ENCODE measurements at places on chromosomes 6 and 20.

GRCh38 chr20:971346-971745, 30.8 kb downstream of the RSPO4 start:
- no peak for DNase-seq

- DNase-seq, result no peak
Observed at GRCh38 chr20:12999201-12999600, 9.6 kb upstream of the SPTLC3 start.

DNA sequence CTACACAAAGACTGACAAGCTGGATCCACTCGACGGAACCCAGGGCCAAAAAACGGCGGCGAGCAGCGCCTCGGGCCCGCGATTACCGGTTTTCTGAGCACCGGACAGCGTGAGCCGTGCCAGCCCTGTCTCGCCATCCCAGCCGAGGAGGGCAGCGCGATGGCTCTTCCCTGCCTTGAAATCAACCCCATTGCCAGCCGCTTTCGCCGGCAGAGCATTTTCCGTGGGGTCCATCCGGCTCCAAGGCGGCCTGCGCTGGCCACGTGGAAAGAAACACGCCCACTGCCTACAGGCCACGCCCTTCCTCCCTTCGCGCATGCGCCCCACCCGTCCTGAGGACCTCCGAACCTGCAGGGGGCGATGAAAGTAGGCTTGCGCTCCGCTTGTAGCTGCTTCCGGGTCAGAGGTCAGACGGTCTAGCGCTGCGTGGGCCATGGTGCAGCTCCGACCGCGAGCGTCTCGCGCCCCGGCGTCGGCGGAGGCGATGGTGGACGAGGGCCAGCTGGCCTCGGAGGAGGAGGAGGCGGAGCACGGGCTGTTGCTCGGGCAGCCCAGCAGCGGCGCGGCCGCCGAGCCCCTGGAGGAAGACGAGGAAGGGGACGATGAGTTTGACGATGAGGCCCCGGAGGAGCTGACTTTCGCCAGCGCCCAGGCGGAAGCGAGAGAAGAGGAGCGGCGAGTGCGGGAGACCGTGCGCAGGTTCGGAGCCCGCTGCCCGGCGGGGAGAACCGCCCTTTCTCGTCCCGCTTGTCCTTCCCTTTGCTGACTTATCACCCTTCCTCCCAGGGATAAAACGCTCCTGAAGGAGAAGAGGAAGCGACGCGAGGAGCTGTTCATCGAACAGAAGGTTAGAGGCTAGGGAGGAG, at the start of gene NOL7:
Gene NOL7 (plus strand): TSS at position 410 of the 866 bp plus-strand sequence. CDS start 24 bp downstream, at position 434.
- peak; percentile 99 for DNase-seq

DNA sequence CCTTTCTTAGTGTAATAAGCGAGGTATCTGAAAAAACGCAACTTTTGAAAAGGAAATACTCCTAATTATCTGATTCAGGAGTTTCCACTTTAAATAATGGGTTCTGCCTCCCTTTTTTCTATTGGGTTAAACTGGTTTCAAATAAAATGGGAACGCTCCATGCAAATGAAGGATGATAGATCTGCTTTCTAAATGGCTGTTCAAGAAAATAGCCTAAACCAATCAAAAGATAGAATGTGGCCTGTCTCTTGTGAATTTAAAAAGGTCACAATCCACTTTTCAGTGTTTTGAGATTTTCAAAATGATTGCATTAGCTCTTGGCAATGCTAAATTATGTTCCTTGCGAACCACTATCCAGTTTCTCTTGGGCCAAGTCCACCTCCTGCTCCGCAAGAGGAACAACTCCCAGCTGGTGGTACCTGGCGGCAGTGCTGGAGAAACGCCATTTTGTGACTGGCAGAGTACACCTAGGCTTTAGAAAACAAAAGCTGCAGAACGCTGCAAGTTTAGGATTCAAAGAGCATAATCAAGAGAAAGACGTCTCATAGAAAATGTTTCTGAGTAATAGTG, 56.7 kb downstream of the TRIM38 start:
- DNase-seq, result no peak

- DNase-seq, result no peak
Observed at GRCh38 chr6:124223611-124224345, 420.1 kb downstream of the NKAIN2 start.

DNA sequence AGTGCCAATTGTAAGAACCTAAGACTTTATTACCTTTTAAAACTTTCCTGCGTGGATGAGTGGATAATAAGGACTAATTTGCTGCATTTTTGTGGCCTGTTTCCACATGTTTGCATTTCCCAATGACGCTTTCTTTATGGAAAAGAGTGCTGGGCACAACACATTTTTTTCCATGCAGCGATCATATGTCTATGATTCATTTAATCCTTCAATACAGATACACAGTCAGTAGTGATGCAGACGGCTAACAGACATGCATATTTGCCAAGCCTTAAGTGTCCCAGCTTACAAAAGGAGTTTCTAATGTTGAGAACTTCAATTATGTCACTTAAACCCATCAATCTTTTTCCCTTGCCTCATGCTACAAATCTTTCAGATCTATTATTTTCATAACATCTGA, 239.8 kb upstream of the PREP start:
- no peak for DNase-seq

GRCh38 chr6:2132416-2132815, 113.0 kb downstream of the GMDS start:
- DNase-seq, result no peak

DNA sequence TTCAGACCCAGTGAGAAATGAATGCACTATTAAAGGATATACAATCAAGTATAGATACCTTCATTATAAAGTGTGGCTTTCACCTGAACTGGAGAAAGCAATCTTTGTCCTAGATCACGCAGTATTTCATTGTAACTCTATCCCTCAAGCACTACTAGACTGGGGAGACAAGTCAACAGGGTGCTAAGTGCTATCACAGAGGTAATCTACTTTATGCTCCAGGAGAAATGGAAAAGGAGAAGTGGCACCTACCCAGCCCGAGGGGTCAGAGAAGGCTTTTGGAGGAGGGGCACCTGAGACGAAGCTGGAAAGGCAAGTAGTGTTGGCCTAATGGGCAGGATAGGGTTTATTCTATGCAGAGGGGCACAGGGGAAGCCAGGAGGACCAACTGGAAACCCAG, 17.1 kb downstream of the ZHX3 start:
- no peak for DNase-seq

- peak; percentile 16 for DNase-seq
Observed at GRCh38 chr6:3022765-3023662, 23.3 kb downstream of the NQO2 start.

DNA sequence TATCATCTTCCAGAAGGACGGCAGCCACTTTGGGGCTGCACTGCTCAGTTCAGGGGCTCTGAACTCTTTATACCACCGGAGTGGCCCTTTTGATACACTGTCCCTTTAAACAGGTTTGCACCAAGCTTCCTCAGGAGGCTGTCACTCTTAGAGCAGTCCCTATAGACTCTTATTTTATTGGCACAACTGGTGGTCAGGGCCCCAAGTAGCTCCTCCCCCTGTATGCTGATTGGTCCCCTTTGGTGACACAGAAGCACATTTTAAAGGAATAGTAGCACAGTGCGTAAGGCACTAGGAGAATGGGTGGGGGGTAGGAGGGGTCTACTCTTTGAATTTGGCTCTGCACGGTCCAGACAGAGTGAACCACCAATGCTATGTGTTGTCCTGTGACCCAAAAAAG, 122.6 kb upstream of the MLN start:
- DNase-seq, result no peak

- no peak for DNase-seq
Observed at GRCh38 chr6:52759085-52759484, 4.2 kb downstream of the GSTA2 start.

DNA sequence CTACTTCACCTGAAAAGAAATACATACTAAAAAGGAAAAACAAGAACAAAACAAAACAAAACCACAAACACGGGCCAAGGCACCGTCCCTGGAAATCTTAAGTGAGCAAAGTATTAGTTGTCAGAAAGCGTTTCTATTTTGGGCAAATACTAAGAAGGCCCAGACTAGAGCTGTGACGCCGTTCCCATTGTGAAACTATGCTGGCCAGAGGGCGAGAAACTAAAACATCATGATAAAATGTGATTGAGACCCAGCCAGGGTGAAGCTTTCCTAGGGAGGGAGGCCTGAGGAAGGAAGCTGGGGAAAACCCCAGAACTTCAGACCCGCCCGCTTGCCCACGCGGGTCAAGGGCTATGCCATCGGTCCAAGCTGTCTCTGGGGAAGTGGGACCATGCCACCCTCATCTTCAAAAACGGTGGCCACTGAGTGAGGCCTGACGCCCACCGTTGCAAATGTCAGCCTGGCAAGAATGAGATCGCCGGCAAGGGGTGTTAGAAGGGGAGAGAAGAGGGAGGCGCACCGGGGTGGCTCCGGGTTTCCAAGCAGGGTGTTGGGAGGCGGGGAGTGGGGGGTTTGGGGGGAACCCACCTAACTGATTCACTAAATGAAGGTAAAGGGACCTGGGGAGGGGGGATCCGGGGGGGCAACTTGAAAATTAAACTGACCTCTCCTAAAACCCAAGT, 1950.9 kb upstream of the DEFB115 start:
- no peak for DNase-seq

GRCh38 chr20:1721687-1722512, 64.3 kb upstream of the SIRPG start:
- no peak for DNase-seq

- no peak for DNase-seq
Observed at GRCh38 chr6:156940221-156940620, 163.0 kb downstream of the ARID1B start.

Measured in T-helper 1 cell (primary cell).